ENCODE measurements at places on chromosomes 5 and 9.

DNA sequence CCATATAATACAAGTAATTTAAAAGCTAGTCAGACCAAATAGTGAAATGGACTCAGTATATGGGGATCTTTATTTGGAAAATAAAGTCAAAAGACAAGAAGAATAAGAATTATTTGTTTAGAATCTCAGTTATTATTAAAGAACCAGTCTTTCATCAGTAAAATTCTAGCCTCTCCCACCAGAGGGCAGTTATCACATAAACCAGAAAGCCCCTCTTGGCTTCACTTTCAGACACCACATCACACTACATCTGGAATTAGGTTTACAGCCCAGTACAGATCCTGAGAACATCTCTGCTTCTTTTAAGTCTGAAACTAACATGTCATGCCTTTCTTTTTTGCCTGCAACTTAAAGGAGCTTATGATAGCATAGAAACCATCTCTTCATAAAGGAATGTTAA lies 12.2 kb upstream of the HSPB3 start:
- peak; percentile 57 for DNase-seq

- DNase-seq = peak; percentile 84
Measured at GRCh38 chr9:117178596-117179375, 236.1 kb downstream of the ASTN2 start.

DNA sequence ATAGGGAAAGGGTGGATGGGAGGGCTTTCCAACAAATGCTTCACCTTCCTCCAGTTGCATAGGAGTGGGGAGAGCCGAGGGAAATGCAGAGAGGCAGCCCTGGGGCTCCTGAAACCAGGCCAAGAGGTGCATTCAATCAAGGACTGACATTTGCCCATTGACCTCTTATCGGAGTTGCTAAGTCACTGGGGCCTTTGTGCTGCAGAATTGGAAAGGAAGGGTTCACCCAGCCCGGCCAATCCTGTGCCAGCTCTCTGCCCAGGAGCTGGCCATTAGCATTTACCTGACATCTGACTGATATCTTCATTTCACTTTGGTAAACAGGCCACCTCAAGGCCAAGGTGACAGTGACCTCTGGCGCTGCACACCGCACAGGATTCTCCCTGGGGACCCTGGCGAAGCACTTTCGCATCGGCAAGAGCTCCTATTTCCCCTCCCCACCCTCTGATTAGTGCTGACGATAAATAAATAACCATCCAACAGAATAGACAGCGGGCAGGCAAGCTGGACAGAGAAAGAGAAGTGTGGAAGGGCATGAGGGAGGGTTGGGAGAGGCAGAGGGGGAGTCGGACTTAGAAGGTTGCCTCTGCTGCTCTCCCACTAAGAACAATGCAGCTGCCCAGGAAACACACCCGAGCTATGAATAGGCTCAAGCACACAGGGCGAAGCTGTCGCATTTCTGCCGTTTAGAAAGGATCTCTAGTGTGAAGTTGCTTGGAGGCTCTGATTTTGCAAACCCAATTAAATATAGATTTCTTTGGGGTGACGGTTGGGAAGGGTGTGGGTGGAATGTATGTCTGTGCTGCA lies 57.0 kb upstream of the BOD1 start:
- no peak for DNase-seq

- DNase-seq = no peak
Measured at GRCh38 chr9:88975966-88976889, 15.0 kb upstream of the S1PR3 start.

- DNase-seq = no peak
Measured at GRCh38 chr5:24444414-24444813, 200.4 kb downstream of the CDH10 start.

DNA sequence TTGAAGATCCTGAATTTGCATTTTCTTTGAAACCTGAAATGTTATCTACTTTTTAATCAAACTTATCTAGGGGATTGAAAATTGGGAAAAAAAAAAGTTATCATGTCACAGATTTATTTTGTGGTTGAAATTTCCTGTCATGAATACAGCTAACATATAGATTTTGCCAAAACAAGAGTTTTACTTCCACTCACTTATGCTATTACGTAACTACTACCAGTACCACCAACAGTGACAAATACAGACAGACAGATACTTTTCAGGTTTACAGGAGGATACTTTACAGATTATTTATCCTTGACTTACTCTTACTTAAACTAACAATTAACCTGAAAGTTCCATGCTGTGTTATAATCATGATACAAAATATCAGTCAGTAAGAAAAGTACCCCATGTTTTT lies 6.8 kb upstream of the MRPS30 start:
- no peak for DNase-seq

Measured in fibroblast of skin of back (primary cell).